Suprapubic skin (tissue), 4 donors: ENCODE measurements at places on chromosomes 2 and 18. TPM values are rescaled to one million over a fixed set of nuclear protein-coding genes. Genes with fewer than 3 reads are reported as not detected.

The IL1F10 gene
- 16.1 TPM for total RNA-seq

The GAREM2 gene
- total RNA-seq: 0.80 TPM

The PAX8 gene
- total RNA-seq: 4.8 TPM

The TSPYL6 gene
- not detected for total RNA-seq

The PPM1G gene
- total RNA-seq: 48.2 TPM

The OTX1 gene
- total RNA-seq: 19.7 TPM

The ELAC1 gene
- 4.4 TPM for total RNA-seq

The MTX2 gene
- 32.2 TPM for total RNA-seq

The MREG gene
- 29.5 TPM for total RNA-seq

DNA sequence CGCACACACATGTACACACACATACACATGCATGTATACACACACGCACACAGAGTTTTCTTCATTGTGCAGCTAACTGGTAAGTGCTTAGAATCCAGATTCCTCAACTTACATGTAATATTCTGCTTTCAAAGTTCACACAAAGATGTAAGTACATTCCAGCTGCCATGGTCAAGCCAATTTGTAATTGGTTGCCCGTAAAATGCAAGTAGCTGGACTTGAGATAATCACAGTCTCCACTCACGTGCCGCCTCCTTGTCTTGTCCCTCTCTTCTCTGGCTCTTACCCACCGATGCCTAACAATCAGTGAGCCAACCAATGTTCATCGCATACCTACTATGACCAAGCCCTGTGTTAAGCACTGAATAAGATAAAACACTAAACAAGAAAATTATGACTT is 77.8 kb downstream of the SOCS6 start:
- H3K36me3 ChIP-seq: no peaks in the 10 kb centered on the region
- H3K4me1 ChIP-seq: no peaks in the 10 kb centered on the region
- H3K27ac ChIP-seq: no peak overlapping the region

DNA sequence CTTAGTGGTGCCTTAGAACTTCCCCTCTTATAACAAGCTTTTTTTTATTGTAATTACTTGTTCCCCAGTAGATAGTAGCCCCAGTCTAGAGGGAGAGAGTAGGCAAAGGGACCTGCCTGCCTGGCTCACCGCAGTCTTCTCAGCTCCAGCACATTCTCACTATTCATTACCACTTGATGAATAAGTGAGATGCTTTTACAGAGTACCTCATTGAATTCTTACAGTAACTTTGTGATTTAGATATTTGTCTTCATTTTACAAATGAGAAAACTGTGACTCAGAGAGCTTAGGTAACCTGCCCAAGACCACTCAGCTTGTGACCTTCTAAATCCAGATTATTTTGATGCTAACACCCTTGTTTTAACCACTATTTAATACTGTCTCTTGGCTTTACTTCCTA is 77.8 kb downstream of the CHRNA1 start:
- H3K4me1 ChIP-seq: peaks cover 17% of the 10 kb centered on the region
- no peak for DNase-seq
- H3K4me3 ChIP-seq: no peak overlapping the region
- no peak overlapping the region for H3K27ac ChIP-seq
- no peaks in the 10 kb centered on the region for H3K27me3 ChIP-seq

GRCh38 chr2:239279508-239280295 is 121.1 kb downstream of the HDAC4 start:
- H3K27me3 ChIP-seq: no peaks in the 10 kb centered on the region
- no peaks in the 10 kb centered on the region for H3K36me3 ChIP-seq
- peak overlapping the region; percentile 61 for H3K27ac ChIP-seq
- DNase-seq: peak; percentile 65
- no peak overlapping the region for H3K4me3 ChIP-seq
- H3K4me1 ChIP-seq: peaks cover 42% of the 10 kb centered on the region

- H3K36me3 ChIP-seq: peaks cover 25% of the 10 kb centered on the region
- H3K27me3 ChIP-seq: no peaks in the 10 kb centered on the region
- no peak overlapping the region for H3K27ac ChIP-seq
- H3K4me1 ChIP-seq: no peaks in the 10 kb centered on the region
These were observed 15.4 kb downstream of the GDF7 start for GRCh38 chr2:20682167-20682920.

DNA sequence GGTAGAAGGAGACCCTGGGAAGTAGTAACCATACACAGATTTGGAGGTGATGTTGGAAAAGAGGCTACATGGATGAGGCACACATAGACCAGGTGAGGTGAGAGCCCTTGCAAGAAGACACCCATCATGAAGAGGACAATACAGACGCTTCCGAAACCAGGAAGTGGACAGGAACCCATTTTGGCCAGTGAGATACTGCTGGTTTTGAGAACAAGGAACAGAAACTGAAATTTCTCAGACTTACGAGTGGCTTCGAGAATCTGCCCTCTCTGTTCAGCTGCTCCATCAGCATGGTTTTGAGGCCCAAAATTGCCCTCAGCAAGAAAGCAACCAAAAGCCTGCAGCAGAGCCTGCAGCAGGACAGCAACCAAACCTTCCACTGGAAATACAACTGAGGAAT is 479.1 kb upstream of the NRXN1 start:
- H3K36me3 ChIP-seq: no peaks in the 10 kb centered on the region
- no peaks in the 10 kb centered on the region for H3K4me1 ChIP-seq

- peaks cover 21% of the 10 kb centered on the region for H3K36me3 ChIP-seq
- no peak for DNase-seq
- H3K4me1 ChIP-seq: peaks cover 35% of the 10 kb centered on the region
- no peaks in the 10 kb centered on the region for H3K27me3 ChIP-seq
- no peak overlapping the region for H3K4me3 ChIP-seq
- H3K27ac ChIP-seq: no peak overlapping the region
These were observed 1.8 kb downstream of the METTL5 start for GRCh38 chr2:169822785-169823392.

DNA sequence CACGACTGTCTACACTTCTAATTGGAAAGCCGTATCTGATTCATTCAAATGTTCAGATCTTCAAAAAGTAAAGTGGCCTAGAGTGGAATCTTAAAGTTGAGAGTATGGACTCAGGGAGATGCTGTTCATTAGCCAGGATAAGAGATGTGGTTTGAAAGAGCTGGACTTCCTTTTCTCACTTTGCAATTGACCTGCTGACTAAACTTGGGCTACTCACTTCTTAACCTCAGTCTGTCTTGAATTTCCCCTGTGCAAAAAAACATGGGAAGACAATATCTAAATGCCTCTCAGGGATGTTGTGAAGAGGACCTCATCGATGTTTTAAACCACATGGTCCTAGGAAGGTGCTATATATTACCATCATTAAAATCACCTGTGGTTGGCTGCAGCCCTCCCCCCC is 64.1 kb downstream of the BCL2 start:
- no peak overlapping the region for H3K4me3 ChIP-seq
- H3K27ac ChIP-seq: no peak overlapping the region
- no peaks in the 10 kb centered on the region for H3K36me3 ChIP-seq
- DNase-seq: no peak
- H3K4me1 ChIP-seq: peaks cover 31% of the 10 kb centered on the region

- H3K4me3 ChIP-seq: no peak overlapping the region
- no peaks in the 10 kb centered on the region for H3K36me3 ChIP-seq
- peaks cover 3% of the 10 kb centered on the region for H3K4me1 ChIP-seq
- peaks cover 1% of the 10 kb centered on the region for H3K27me3 ChIP-seq
These were observed 171.1 kb upstream of the SKOR2 start for GRCh38 chr18:47422524-47422923.

- H3K4me3 ChIP-seq: no peak overlapping the region
- no peaks in the 10 kb centered on the region for H3K4me1 ChIP-seq
- no peaks in the 10 kb centered on the region for H3K36me3 ChIP-seq
- DNase-seq: no peak
These were observed 40.4 kb upstream of the SMAD2 start for GRCh38 chr18:47970664-47971531.

DNA sequence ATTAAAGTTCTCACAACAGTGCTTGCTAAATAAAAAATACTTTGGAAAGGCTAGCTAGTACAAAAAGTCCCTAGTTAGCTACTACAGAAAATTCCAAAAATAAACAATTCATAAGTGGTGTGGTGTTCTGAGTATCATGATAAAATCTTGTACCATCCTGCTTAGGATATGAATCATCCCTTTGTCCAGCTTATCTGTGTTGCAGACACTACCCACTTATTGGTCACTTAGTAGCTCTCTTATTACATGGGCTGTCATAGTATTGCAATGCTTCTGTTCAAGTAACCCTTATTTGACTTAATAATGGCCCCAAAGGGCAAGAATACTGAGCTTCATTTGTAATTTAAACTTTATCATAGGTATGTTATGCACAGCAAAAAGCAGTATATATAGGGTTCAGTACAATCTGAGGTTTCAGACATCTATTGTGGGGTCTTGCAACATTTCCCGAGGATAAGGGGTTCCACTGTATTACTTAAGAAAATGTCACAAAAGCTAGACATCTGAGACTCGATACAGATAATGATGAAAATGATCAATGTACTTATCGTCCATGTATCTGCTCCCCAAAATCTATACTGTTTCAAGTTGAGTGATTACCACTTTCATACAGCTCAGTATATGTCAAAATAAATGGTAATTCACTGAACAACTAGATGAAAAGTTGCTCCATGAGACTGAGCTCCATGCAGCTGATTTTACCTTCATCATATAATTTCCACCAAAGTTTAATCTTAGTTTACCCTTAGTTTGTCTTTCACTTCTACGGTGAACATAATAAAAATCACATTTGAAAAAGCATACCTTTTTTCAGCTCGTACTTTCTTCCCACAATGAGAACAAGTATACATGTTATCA is 93.8 kb downstream of the C2orf74 start:
- H3K36me3 ChIP-seq: peaks cover 48% of the 10 kb centered on the region
- no peaks in the 10 kb centered on the region for H3K27me3 ChIP-seq
- DNase-seq: no peak
- H3K4me3 ChIP-seq: no peak overlapping the region

DNA sequence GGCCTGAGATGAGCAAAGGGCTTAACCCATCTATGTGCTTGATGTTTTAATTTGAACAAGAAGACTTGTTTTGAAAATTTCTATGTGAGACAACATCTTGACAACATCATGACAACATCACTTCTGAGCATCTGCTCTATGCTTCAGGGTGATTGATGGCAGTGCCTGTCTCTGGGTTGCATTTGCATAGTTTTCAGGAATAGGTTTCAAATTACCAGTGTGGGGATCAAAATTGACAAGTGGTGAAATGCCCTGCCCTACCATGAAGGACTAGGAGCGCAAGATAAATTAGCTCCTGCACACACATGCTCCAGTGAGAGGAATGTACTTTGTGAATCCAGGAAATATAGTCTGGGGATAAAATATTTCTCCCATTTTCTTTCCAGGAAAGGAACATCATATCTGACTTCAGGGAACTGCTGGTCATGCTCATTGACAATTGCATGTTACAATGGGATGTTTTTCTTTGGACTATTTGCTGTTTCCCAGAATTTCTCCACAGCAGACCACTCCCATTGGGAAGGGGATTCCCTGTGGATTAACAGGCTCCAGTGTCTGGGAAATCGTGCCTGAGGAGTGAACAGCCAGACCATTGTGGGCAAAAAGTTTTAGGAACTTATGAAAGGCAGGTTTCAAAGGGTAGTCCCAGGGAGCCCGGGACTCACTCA is 45.3 kb upstream of the IL1R2 start:
- H3K27me3 ChIP-seq: no peaks in the 10 kb centered on the region
- H3K36me3 ChIP-seq: no peaks in the 10 kb centered on the region
- no peak for DNase-seq
- no peak overlapping the region for H3K4me3 ChIP-seq
- no peak overlapping the region for H3K27ac ChIP-seq

GRCh38 chr2:48414980-48415835 is 114.7 kb upstream of the STON1 start:
- peak overlapping the region; percentile 22 for H3K27ac ChIP-seq
- no peak overlapping the region for H3K4me3 ChIP-seq
- no peaks in the 10 kb centered on the region for H3K36me3 ChIP-seq
- no peaks in the 10 kb centered on the region for H3K27me3 ChIP-seq
- H3K4me1 ChIP-seq: peaks cover 33% of the 10 kb centered on the region

DNA sequence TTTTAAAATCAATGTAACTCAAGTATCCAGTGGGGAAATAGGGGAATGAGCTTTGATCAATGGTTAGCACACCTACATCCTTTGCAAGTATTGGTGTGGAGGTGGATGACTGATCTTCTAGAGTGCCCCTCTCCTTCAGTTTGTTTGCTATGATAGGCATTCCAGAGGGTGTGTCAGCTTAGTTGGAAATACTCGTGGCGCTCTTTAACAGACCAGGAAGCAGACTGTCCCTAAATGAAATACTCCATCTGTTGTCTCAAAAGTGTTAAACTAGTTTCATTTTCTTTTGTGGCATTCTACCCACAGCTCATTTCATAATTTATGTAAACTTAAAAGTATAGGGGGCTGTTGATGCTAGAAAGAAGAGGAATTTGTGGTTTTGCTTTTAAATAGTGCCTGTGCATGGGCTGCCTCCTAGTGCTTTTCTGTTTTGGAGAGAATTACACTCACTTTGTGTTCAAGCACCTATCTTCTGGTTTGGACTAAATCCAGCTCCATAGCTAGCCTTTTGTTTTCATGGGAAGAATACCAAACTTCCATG is 66.2 kb downstream of the STAT1 start:
- DNase-seq: no peak
- peak overlapping the region; percentile 45 for H3K27ac ChIP-seq
- H3K27me3 ChIP-seq: no peaks in the 10 kb centered on the region
- peak overlapping the region; percentile 14 for H3K4me3 ChIP-seq
- no peaks in the 10 kb centered on the region for H3K36me3 ChIP-seq

DNA sequence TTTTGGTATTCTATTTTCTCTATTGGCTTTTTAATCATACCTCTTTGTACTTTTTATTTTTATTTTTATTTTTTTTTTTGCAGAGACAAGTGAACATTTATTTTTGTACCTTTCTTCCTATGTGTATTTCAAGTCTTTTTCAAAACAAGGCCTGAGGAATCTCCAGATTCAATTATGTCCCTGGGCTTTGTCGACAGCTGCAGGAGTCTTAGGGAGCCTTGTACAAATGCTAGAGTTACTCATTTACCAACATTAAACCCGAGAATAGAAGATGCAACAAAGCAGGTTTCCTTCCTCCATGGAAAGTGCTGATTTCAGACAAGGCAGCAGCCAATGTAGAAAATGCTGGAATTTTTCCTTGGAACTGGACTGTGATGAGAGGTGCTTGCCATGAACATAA is 242.8 kb downstream of the TNS1 start:
- no peak overlapping the region for H3K4me3 ChIP-seq
- peaks cover 8% of the 10 kb centered on the region for H3K4me1 ChIP-seq
- H3K27ac ChIP-seq: no peak overlapping the region
- H3K27me3 ChIP-seq: no peaks in the 10 kb centered on the region

GRCh38 chr2:168962636-168963035 is 61.5 kb downstream of the G6PC2 start:
- H3K27me3 ChIP-seq: no peaks in the 10 kb centered on the region
- no peaks in the 10 kb centered on the region for H3K36me3 ChIP-seq
- peaks cover 15% of the 10 kb centered on the region for H3K4me1 ChIP-seq
- no peak overlapping the region for H3K4me3 ChIP-seq
- no peak overlapping the region for H3K27ac ChIP-seq

DNA sequence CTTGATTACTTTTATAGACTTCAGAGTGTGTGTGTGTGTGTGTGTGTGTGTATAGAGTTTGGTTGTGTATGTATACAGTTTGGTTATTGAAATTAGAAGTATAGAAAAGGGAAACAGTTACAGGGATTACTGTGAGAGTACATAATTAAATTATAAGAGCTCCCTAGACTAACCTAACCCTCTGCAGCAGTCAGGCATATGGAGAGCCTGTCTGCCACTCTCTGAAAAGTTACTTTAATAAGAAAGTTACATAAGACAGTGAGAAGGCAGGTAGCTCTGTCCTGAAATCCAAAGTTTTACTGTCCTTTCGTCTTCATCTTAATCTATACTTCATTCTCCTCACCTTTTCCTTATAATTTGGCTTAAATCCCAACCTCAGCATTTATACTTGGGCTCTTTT is 71.5 kb upstream of the EPB41L5 start:
- DNase-seq: no peak
- peaks cover 15% of the 10 kb centered on the region for H3K36me3 ChIP-seq
- no peak overlapping the region for H3K4me3 ChIP-seq
